EL (cell line): ENCODE measurements at places on chromosomes 11 and 22.

GRCh38 chr11:45333001-45333971 is 47.1 kb upstream of the SYT13 start:
- DNase-seq, result peak; percentile 63

GRCh38 chr11:28058333-28058732 is 49.6 kb downstream of the KIF18A start:
- peak; percentile 37 for DNase-seq

DNA sequence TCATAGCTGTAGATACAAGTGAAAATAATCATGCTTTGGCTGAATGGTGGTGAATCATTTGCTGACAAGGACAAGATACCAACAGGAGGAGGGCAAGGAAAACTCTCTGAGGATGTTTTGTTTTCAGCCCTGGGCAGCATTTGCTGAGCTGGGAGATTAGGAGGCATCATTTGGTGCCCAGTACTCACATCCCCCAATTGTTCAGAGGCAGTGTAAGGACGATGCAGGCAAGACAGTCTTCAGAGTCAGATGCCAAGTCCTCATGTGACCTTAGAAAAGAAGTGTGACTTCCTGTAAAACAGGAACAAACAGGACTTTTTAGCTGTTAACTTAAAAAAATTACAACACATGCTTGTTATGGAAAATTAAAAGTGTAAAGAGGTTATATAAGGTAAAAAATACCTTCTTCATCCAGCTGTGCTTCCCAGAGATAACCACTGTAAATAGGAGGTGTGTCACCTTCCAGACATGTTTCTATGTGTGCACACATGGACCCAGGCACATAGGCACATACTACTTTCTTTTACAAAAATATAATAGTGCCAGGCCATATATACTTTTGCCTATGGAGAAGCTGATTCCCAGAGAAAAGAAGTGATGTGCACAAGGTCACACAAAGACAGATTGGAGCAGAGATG is 18.0 kb downstream of the CNTF start:
- DNase-seq, result no peak

DNA sequence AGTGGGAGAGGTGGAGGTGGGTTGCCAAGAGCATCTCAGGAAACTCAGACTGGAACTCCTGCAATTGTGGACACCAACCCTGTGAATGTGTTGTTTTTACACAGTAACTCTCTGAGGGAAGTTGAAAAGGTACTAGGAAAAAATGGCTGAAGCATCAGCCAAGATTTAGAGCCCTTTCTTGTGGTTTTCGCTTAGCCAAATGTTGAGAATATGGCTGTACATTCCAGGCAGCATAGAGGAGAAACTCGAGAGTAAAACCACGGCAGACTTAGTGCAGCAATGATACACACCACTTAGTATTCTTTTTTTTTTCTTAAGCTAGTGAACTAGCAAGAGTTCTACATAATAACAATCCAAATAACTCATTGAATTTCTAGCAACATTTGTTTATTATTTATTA is 309.7 kb upstream of the MTNR1B start:
- no peak for DNase-seq

- peak; percentile 30 for DNase-seq
Observed at GRCh38 chr11:8567602-8568198, 26.3 kb downstream of the STK33 start.
